EH (cell line): ENCODE measurements at places on chromosomes 12 and 14.

DNA sequence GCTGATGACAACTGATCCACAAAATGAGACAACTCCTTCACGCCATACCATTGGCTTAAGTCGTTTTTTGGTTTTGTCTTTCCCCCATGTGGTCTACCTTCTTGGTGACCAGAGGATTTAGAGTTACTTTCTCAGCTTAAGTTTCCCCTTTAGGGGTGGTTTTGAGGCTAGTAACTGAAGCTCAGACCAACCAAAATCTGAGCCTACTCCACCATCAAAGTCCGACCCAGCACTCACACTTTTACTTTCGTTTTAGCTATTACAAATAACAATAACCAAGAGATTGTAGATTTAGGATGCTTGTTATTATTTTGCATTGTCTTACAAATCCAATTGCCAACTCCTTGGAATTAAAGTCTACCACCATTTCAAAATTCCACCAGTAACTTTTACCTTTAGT, 130.6 kb upstream of the MDM1 start:
- no peak for DNase-seq

DNA sequence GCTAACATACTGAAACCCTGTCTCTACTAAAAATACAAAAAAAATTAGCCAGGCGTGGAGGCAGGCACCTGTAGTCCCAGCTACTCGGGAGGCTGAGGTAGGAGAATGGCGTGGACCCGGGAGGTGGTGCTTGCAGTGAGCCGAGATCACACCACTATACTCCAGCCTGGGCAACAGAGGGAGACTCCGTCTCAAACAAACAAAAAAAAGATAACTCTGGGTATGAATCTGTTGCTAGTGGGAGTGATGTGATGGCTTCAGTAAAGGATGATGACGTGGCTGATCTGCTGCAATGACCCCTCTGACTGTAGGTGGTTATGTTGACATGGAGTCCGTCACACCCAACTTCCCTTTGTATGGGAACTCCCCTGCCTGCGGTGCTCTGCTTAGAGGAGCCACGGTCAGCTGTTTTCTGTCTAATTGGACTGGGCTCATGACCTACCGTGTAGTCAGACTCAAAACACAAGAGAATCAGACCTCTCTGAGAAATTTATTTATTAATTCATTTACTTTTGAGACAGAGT, 59.1 kb upstream of the MED13L start:
- no peak for DNase-seq

GRCh38 chr14:81200054-81200453, 20.7 kb downstream of the GTF2A1 start:
- DNase-seq: no peak

DNA sequence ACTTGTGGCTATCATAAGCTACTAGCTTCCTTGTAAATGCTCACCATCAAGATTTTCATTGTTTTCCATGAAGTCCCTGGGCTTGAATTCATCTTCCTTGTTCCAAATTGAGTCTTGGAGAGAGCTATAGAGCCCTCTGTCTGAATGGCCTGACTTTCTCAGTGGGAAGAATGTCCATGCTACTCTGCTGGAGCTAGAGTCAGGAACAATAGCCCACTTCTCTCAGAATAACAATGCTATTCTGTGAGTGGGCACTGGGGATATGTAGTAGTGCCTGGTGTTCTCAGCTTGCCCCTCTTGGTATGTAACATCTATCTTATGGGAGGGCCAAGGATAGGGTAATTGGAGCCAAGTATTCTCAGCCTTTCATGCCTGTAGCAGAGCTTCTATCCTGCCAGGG, 127.6 kb upstream of the TRHDE start:
- DNase-seq: no peak

DNA sequence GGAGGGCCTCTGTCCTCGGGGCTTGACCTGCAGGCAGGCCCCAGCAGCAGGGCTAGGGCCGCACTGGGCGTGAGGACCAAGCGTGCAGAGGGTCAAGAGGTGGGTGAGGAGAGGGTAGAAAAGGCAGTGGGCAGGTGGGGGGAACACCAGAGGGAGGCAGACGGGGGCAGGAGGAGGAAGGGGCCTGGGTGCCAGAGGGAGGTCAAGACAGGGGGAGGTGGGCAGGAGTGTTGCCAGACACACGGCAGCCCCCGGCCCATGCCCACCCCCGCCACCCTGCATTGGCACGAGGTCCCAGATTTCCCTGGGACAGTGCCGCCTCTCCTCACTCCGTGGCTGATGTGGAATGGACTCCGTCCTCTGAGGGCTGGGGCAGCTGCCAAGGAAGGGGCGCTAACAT, 8.2 kb downstream of the TMEM121 start:
- DNase-seq: no peak

DNA sequence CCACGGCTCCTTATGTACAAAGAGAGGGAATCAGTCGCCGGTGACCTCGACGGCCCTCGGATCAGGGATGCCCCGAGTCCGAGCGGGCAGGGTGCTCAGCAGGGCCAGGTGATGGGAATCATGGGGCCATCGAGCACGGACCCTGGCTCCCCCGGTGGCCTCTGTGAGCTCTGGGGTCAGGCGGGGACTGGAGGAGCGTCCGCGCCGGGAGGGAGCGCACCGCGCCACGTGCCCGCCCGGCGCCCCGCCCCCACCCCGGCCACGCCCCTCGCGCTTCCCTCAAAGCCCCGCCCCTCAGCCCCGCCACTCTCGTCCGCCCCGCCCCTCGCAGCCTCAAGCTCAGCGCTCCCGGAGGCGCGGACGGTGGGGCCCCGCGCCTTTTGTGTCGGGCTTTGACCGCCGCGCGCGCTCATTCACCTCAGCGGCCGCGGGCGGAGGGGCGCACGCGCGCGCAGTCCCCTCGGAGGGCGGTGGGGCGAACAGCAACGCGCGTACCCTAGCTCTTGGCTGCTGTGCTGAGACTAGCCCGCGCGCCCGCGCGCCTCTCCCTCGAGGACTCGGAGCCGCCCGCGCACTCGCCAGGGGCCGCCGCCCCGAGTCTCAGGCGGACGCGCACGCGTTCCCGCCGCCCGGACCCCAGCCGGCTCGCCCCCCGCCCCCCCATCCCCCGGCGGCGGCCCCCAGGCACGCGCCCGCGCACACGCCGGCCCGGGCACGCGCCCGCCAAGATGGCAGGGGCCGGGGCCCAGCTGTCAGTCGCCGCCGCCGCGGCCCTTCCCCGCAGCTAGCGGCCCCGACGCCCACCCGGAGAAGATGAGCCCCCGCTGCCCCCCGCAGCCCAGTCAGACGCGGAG, 93.9 kb upstream of the EVL start:
- DNase-seq: peak; percentile 80

DNA sequence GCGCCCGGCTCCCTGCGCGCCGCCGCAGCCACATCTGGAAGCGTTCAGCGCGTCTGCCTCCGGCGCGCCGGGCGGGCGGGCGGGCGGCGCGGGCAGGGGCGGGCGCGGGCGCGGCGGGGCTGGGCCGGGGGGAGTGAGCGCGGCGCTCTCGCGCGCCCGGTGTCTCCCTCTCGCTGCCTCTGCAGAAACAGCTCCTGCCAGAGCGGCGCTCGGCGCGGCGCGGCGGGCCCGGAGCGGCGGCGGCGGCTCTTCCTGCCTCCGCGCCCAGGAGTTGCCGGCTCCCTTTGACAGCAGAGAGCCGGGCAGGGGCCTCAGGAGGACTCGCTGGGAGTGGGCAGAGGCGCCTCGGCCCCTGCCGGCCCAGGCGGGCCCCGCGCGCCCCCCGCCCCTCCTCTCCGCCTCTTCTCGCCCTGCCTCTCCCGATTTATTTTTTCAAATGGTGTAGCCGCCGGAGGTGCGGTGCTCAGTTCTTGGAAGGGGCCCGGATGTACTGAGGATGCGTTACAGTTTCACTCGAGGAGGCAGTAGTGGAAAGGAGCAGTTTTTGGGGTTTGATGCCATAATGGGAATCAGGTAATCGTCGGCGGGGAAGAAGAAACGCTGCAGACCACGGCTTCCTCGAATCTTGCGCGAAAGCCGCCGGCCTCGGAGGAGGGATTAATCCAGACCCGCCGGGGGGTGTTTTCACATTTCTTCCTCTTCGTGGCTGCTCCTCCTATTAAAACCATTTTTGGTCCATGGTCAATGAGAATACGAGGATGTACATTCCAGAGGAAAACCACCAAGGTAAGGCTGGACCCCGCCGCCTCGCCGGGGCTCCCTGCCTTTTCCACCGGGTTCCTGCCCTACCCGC, at the start of gene CACNA1C:
Gene CACNA1C (plus strand): TSS at position 162 of the 853 bp plus-strand sequence. CDS start 576 bp downstream, at position 738.
- peak; percentile 78 for DNase-seq

GRCh38 chr14:54782751-54783659, 119.6 kb downstream of the GCH1 start:
- no peak for DNase-seq

DNA sequence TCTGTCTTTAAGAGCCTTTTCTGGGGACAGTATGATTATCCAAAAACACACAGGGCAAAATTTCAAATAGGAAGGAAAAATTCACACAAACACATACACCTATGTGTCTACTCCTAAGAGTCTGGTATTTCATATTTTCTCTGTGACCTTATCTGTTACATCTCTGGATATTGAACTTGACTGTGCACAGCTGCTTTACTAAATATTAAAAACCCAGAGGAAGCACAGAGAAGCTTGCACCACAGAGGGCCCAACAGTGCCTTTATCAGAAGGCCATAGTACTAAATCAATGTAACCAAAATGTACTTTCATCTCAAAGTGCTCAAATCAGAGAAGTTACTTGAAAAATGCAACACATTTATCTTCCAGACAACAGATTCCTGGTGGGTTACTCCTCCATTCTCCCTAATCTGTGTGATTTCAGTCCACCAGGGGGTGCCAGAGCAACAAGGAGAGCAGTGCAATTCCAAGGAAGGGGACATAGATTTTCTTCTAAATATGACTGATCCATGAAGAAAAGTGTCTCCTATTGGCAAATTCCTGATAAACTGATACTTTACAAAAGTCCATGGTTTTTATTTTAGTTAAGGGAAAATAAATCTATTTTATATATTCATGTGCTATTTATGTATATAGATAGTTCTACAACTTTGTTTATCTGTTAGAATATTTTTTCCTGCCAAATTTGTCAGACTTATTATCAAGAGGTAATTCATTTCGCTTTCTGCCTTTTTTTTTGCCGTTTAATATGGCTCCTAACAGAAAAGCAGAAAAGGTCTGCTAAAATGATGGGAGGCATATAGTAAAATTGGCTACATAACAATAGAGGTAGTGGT, 617.6 kb downstream of the LRFN5 start:
- peak; percentile 44 for DNase-seq

DNA sequence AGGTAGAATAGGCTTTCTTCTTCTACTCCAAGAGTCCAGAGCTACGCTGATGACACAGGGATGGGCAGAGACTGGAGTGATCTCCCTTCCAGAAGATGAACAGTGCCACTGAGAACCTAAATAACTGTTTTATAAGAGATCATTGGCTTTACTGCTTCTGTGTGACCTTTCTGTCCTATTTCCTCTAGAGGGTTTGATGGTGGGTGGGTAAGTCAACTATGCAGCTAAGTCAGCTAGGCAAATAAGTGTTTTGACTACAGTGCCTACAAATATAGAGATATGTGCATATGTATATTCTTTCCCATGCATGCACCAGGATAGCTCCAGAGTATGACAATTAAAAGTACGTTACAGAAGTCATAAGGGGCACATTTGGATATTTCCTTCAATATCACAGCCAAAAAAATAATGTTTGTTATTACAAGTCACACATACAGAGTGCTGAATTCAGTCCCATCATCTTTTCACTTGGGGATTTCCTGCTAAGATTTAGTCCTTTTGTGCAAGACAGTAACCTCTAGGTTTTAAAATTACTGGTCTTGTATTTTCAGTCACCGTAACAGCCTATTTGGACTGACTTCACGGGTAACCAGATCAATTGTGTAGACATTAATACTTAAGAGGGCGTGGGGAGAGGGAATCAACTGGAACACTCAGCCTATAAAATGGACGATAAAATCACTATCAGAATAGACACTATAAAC, 412.6 kb upstream of the SOX5 start:
- DNase-seq: no peak

- DNase-seq: no peak
Observed at GRCh38 chr12:84857525-84858208, 54.9 kb downstream of the SLC6A15 start.

- peak; percentile 21 for DNase-seq
Observed at GRCh38 chr12:78118486-78118885, 287.8 kb downstream of the NAV3 start.

- DNase-seq: no peak
Observed at GRCh38 chr14:79656056-79656455, 555.2 kb downstream of the DIO2 start.

GRCh38 chr12:5085896-5086295, 42.2 kb downstream of the KCNA5 start:
- peak; percentile 96 for DNase-seq

DNA sequence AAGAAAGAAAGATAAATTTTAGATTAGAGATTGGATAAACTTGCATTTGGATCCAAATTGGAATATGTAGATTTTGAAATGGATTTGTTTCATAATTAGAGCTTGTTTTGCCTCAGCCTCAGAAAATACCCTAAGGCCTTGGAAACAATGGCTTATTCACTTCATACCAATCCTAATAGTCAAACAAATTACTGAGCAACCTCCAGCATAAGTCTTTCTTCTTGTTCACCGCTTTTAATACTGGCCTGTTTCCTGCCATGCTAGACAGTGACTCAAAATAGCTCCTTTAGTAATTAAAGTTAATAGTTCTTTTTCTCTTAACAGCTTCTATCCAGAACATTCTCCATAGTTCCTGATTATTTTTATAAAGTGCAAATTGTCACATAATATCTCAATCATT, 110.9 kb upstream of the DNM1L start:
- peak; percentile 95 for DNase-seq

- DNase-seq: peak; percentile 58
Observed at GRCh38 chr12:5022465-5023061, 21.1 kb upstream of the KCNA5 start.

DNA sequence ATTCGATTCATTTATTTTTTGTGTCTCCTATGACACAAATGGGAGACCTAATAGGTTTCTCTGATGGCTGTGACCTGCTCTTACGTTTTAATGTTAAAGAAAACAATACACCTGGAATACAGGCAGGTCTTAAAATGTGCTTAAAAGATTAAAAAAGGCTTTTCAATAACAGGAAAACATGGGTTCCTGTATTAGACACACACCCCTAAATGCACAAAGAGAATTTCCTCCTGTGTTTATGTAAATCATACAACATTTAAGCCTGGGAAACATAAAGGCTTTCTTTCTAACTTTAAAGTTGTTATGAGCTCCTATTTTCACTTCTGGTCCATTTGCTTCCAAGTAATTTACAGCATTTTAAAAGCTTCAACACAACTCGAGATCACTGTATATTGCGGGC, 191.3 kb downstream of the STXBP6 start:
- no peak for DNase-seq

DNA sequence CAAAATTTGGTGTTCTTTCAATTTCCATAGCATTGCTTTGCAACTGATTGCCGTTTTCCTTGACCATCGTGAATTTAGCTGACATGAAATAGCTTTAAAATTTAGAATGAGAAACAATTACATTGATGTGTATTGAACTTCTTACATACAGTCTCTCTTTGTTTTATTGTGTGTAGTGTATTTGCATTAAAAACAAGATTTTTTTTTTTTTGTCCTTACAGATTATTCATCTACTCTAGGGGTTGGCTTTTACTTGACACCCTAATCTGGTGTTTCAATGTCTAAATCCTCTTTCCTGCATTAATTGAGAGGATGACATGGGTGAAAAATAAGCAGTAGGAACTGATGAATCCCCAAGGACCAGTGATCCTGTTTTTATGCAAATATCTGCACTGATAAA, 20.6 kb downstream of the LIN52 start:
- DNase-seq: no peak

- no peak for DNase-seq
Observed at GRCh38 chr12:132724506-132725241, 14.0 kb downstream of the PGAM5 start.

- DNase-seq: no peak
Observed at GRCh38 chr14:30770376-30770775, 104.0 kb upstream of the COCH start.

- no peak for DNase-seq
Observed at GRCh38 chr14:22966783-22967269, 9.9 kb upstream of the HAUS4 start.
